ENCODE measurements at places on chromosomes 4 and X.

- no peak for DNase-seq
Measured at GRCh38 chr4:74692972-74693371, 101.4 kb downstream of the BTC start.

DNA sequence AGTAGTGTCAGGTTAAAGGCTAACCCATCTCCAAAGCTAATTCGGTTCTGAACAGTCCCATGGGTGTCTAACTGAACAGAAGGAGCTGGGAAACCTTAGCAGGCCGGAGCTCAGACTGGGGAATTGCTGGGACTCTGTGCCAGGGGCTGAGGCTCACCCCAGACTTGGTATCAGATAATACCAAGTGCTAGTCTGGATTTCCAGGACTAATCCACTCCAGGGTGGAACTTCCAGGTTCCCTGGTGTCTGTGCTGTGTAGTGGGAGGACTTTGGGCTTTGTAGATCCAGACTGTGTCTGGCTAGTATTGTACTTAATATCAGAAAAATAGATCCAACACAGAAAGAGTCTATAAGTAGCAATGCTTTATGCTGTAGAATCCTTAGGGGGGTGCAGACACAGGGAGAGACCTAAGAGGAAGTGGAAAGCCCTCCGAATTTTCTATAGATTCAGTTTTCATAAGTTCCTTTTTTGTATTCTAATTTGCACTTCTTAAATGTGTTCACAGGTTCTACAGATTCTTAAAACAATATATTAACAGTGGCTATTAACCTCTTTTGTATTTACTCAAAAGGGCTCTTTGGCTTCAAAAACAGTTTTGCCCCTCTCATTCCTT is 4.1 kb downstream of the ZNF827 start:
- DNase-seq: no peak

DNA sequence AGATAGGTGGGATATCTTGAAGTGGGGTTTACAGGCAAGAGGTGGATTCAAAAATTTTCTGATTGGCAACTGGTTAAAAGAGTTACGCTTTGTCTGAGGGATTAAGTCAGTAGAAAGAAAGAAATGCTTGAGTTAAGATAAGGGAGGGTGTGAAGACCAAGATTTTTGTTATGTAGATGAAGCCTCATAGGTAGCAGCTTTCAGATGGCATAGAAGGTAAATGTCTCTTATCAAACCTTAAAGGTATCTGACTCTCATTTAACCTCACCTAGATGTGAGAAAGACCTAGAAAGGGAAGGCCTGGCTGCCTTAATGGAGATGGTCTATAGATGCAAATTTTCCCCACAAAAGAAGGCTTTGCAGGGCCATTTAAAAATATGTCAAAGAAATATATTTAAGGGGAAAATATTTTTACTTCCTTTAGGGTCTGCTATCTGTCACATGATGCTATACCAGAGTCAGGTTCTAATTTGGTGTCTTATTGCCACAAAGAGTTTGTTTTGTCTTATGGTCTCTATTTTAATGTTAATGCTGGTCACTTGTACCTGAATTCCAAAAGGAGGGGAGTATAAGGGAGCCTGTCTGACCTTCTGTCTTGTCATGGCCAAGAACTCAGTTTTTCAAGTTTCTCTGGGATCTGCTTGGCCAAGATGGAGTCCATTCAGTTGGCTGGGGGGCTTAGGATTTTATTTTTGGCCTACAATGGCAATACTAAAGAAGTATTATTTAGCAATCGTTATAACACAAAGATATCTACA is 699.1 kb upstream of the AMOT start:
- no peak for DNase-seq

- DNase-seq: no peak
Measured at GRCh38 chr4:7868436-7868775, 71.3 kb downstream of the AFAP1 start.

GRCh38 chr4:162707962-162708361 is 458.7 kb downstream of the NAF1 start:
- no peak for DNase-seq

DNA sequence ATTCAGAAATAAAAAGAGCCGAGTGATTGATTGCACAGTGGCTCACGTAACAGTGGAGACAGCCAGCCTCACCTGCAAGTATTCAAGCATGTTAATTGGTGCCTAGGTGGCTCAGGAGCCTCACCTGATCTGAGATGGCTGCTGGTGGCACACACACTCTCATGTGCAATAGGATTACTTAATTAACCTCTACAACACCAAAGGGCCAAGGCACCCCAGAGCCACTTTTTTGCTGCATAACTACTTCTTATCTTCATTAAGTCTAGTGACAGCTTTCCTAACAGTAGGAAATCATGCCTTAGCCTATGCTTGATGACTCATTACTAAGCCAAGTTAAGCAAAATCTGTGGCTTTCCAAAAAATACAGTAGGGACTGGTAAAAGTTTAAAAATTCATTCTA is 117.3 kb upstream of the NOCT start:
- DNase-seq: no peak

- DNase-seq: no peak
Measured at GRCh38 chr4:16544869-16545268, 318.6 kb upstream of the TAPT1 start.

DNA sequence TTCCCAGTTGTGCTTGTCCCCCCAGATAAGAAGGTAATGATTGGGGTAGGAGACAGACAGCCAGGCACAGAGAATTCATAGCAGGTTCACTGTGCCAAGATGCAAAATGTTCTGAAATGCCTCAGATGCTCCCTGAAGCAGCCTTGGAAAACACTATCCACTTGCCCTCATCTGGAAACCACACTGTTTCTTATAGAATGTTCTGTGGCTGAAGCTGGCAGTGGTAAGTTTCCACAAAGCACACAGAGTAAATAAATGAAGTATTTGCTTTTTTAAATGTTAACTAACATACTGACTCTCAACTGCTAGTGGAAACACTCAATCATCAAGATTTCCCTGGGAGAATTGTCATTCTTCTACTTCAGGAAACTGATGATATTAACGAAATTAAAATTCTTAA is 311.4 kb downstream of the PRDM5 start:
- DNase-seq: no peak

- no peak for DNase-seq
Measured at GRCh38 chr4:65999518-65999871, 329.2 kb upstream of the EPHA5 start.

DNA sequence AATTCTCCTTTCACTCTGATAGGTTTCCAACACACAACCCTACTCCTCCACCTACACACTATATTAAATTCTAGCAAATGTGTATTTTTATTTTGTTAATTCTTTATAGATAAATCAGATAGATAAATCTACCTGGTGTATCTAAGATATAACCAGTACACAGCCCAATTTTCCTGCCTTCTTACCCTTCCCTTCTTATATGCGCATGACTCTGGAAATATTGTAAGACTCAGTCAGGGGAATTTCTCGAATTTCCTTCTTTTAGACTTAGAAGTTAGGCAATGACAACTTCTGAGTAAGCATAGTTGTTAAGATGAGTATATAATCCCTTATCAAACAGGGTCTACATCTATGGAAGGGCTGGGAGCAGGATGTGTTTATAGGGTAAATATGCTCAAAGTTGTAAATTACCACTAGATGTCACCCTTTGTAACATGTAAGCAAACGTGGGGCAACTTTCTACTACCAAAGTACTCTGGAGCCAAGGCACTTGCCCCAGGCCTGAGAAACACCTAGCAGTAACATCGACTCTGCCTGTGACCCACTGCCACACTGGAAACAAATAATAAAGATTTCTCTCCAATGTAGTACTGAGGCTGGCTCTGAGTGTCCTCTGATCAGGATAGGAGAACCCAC is 444.7 kb downstream of the IQCM start:
- no peak for DNase-seq

GRCh38 chr4:71026086-71026485 is 32.6 kb downstream of the DCK start:
- no peak for DNase-seq

- no peak for DNase-seq
Measured at GRCh38 chrX:93422693-93423092, 250.7 kb downstream of the NAP1L3 start.

DNA sequence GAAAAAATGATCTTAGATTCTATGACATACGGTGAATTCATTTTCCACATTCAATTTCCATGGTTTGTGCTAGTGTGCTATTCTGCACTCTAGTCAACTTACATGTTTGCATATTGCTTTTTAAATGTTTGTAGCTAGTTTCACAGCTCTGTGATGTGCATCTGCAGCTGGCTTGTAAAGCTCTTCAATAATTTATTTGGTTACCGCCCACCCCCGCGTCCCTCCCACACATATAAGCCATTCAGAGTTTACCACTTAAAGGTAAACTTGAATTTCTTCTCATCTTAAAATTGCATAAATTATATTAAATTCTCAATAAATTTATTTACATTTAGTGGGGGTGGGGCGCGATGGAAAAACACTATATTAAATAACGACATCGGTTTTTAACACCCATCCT is 291 bp upstream of the NBDY start:
- no peak for DNase-seq

- DNase-seq: no peak
Measured at GRCh38 chrX:103783971-103784370, 7.3 kb downstream of the PLP1 start.

GRCh38 chr4:156685308-156685707 is 286.3 kb downstream of the PDGFC start:
- DNase-seq: no peak

DNA sequence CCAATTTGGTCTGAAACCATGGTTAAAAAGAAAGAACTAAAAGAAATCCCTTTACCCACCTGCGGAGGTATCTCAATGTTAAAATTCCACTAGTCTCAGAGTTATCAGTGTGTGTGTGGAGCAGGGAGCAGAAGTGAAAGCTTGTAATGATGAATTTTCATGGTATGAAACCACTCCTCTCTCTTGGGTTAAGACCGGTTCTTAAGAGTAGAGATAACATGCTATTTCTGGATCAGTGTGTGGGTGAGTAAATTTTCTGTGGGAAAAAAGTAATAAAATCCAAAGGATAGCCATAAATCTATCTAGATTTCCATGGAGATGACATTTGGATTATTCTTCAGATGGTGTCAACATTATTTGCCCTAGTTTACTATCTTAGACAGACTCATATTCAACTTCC is 3.2 kb downstream of the FGF13 start:
- no peak for DNase-seq
